Fibroblast of mammary gland (primary cell): ENCODE measurements at places on chromosomes 1 and 21.

GRCh38 chr1:5585256-5585655 is 407.0 kb downstream of the NPHP4 start:
- DNase-seq = no peak

DNA sequence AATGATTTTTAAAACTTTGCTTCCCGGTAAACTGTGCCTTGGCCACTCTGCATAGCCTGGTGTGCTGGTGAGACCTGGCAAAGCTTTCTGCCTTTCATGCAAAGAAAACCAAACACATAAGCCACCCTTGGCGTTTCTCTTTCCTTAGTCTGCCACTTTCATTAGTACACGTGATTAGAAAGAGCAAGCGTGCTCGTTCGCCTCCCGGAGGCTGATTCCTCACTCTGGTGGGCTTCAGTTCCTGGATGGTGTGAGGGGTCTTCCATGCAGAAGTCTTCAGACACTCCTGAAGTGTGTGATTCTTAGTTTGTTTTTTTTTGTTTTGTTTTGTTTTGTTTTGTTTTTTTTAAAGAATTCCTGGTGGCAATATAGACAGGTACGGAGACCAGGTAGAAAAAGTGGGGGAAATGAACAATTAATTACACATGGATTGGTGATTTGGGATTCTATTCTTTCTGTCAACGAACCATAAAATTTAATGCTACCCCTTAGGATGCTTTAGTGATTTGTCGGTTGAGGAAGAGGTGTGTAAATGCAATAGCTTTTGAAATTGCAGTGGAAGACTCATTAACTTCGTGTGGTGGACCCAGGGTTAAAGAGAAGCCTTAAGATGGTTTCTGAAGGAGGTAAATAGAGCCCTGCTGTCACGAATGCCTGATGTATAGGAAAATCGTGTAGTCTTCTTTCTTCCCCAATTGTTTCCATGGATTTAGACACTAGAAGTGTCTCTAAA is 2.1 kb downstream of the GALNT2 start:
- DNase-seq = no peak

DNA sequence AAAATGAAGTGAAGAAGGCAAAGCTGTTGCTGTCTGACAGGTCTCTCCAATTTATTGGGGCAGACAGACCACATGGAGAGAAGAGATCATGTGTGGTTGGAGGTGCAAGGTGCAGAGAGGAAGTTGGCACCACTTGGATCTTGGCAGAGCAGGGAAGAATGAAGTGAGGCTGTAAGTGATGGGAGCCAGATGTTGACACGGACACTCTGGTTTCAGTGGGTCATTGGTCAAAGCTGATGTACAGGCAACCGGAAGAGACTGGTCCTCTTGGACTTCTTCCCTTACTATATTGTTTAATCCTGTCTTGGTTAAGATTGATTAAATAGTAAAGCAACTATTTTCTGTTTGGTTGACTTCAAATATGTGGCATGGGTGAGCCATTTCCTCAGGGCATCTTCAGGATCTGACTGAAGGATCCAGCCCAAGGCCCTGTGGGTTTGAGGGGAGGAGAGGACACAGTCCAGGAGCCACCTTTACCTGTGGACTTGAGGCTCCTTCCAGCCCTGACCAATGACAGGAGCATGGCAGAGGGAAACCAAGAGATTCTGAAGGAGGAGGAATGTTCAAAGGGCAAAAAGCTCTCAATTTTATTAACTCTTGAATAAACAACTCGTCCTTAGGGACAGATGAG is 49.4 kb downstream of the NENF start:
- DNase-seq = peak; percentile 57

DNA sequence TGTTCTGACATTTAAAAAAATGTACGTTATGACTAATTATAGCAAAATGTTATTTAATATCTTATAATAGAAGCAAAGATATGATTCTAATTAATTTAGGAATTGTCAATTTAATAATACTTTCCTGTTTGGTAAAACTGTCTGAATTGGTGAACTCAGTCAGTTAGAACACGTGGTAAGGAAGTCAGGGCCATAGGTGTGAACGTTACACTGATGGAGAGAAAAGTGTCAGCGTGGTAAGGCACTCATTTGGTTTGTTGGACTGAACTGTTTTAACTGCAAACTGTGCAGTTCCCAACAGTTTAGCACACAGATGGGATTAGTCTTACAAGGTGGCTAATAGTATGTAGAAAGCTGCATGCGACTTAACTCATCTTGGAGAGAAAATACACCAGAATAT is 102.9 kb downstream of the EPB41 start:
- no peak for DNase-seq

GRCh38 chr1:93033029-93033428 is 46.1 kb upstream of the MTF2 start:
- DNase-seq = peak; percentile 32

- DNase-seq = peak; percentile 38
Measured at GRCh38 chr21:42199868-42200463, 19.0 kb upstream of the ABCG1 start.

DNA sequence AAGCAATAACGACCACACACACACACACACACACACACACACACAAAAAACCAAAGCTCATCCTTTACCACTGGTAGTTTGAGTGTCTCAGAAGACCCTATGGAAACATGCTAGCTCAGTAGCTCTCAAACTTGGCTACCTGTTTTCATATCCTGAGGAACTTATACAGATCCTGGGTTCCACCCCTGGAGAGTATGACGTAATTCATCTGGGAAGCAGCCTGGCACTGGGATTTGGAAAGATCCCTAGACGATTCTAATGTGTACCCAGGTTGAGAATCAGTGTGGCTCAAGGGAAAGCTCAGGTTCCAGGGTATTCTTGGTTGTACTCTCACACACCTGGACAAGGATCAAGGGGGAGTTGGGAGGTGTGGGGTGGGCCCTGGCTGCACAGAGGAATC is 85.9 kb downstream of the SELENOF start:
- no peak for DNase-seq

DNA sequence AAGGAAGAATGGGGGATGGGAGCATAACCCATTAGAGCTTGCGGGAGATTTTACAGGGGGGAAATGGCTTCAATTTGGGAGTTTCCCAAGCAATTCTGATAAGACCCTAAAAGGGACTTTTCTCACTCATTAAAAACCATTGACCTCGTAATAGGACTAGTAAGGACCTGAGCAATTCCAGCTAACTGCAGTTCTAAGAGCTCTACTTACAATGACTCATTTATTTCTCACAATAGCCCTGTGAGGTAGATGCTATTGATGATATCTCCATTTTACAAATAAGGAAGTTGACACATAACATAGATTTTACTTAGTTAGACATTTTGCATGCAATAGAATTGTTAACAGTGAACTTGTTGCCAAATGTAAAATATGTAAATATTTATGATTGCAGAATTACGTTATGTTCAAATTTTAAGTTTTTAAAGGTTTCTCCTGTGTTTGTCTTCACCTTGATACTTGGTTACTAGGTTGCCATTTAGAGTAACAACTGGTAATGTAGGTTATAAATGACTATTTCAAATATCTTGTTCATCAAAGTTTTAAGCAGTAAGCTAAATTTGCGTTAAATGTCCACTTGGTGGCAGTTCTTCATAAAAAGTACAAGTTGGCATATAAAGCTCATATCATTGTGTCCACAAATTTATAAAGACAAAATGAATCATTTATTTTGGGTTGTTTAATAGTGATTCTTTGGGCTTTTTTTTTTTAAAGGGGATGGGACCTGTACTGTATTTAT is 182.0 kb downstream of the PLA2G4A start:
- no peak for DNase-seq

DNA sequence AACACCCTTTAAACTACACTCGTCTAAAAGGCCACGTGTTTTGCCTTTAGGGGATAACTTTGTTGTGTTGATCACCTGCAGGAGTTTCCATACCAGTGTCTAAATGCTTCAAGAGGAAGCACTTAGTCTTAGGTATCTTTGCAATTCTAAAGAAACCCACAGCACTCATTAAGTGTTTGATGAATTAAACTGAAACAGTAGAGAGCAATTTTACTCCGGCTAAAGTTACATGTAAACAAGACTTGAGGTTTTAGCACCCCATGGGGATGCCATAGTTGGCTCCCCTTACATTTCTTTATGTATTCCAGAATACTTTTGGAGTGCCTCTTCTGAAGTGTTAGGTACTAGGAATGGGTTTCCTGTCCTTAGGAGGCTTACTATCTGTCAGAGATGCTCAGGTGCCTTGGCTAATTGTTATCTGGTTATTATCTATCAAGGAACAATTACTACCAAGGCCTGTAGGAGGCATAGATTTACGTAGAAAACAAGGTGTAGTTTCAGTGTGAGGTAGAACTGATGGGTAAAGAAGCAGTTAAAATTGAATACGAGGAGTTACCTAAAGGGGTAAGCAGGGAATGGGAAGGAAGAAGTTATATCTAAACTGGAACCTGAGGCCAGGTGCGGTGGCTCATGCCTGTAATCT is 176.8 kb upstream of the SAMSN1 start:
- DNase-seq = no peak
